PC-9 (cell line): ENCODE measurements at places on chromosomes 12 and 14.

- H3K4me1 ChIP-seq, result no peaks in the 10 kb centered on the region
- H3K4me3 ChIP-seq, result no peak overlapping the region
- no peak overlapping the region for H3K27ac ChIP-seq
Observed at GRCh38 chr14:51310505-51310944, 70.5 kb downstream of the TMX1 start.

DNA sequence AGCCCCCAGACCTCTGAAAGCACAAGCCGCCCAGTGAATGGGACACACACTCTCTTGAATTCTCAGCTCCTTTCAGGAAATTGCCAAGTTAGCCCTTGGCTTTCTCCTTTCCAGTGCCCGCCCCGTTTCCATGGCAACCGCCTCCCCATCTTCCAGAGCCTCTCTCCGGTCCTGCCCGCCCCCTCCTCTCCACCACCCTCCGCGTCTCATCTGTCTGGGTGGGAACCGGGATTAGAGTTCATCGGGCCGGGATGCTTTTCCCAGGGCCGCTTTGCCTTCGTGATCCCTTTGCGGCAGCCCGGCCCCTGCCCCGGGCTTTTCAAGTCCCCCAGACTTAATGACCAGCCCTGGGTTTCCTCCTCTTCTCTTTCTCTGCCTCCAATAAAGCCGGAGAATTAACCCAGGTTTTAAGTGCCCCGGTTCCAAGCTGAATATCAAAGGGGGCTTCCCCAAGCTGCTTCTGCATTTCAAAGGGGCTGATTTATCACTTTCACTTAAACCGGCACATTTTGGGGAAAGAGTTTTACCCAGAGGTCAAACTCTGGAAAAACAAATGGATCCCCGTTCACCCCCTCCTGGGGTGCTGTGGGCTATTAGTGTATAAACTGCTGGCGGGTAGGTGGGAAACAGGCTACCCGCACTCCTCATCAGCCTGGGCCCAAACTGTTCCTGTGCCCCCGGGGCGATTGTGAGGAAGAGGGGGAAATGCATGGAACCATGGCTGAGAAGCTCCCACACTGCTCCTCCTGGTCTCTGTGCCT lies 101.7 kb downstream of the ZFP36L1 start:
- H3K27ac ChIP-seq, result no peak overlapping the region
- H3K27me3 ChIP-seq, result no peaks in the 10 kb centered on the region
- H3K36me3 ChIP-seq, result no peaks in the 10 kb centered on the region
- DNase-seq, result no peak

- DNase-seq, result no peak
- H3K4me3 ChIP-seq, result no peak overlapping the region
- no peaks in the 10 kb centered on the region for H3K4me1 ChIP-seq
- H3K36me3 ChIP-seq, result no peaks in the 10 kb centered on the region
- H3K27ac ChIP-seq, result no peak overlapping the region
Observed at GRCh38 chr14:100788942-100789341, 37.0 kb upstream of the MEG3 start.

DNA sequence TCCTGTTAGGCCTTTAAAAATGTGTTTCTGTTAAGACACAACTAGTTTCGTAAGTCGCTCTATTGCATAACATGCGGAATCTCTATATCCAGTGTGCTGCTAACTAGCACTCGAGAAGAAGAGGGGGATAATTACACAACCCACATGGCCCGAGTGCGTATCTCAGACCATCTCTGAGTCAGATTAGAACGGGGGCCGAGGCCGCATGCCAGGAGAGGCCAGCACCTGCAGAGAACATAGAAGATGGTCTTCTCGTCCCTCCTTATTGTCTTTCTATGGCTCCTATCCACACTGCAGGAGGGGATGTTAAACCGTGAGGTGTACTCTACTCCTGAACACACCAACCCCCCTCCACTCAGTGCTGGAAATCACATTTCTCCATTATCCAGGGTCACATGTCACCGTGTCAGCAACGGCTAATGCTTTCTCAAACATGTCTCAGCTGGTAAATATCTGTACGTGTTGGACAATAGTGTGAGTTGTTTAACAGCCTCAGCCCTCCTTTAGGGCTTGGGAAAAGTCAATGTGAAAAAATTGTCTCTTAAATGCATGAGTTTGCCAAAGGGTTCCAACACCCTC lies 56.3 kb downstream of the CCDC88C start:
- H3K36me3 ChIP-seq, result no peaks in the 10 kb centered on the region
- no peaks in the 10 kb centered on the region for H3K27me3 ChIP-seq
- peak overlapping the region; percentile 65 for H3K27ac ChIP-seq
- peak; percentile 94 for DNase-seq
- H3K4me1 ChIP-seq, result peaks cover 26% of the 10 kb centered on the region

DNA sequence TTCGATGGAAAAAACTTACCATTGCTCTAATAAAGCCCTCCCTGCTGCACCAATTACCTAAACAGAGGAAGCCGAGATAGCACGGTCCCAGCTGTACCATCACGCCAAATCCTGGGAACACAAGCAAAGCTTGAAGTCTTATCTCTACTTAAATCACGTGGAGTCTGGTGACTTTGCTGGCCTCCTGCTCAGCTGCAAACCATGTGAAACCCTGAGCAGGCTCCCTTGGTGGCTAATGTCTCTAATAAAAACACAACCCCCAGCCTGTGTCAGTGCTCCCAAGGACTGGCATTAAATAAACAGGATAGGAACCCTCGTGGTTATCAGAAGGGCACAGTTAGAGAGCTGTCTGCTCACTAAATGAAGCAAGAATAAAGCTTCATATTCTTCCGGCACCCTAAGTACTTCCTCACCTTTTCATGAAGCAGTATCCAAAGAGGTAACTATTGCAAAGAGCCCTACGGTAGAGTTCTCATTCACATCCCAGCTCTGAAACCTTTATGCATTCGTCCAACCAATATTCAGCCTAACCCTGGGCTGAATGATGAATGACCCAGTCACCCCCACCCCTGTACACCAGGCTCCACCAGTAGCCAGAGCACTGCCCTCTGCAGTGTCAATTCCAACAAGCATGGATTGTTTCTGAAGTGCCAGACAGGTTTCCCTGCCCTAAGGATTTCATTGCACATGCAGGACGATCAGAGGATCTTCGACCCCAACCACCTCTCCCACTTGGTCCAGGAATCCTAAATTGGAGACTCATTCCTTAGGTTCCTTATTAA lies 452.7 kb upstream of the TMPO start:
- H3K4me3 ChIP-seq, result no peak overlapping the region
- H3K36me3 ChIP-seq, result no peaks in the 10 kb centered on the region
- H3K27ac ChIP-seq, result no peak overlapping the region
- no peak for DNase-seq
- H3K4me1 ChIP-seq, result no peaks in the 10 kb centered on the region
- H3K27me3 ChIP-seq, result 0 out of 2 replicates have a peak, but pooled peaks cover 7% of the 10 kb centered on the region

DNA sequence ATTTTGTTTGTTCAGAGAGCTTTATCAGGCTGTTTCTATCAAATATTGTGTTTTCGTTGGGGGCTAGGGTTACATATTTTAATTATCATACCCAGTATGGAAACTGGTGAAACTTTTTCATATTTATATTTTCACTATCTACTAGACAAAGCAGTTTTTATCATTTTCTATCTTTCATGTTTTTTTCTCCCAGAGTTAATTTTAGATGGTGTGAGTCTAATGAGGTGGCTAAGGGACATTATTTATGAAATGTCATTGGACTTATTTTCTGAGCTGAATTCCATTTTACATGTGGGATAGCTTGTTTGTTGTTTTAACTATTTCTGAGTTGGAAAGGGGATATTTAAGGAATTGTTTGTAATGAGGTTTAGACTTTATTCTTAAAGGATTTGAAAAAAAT lies 100.3 kb downstream of the TMTC2 start:
- H3K4me3 ChIP-seq, result no peak overlapping the region
- no peaks in the 10 kb centered on the region for H3K27me3 ChIP-seq
- no peak for DNase-seq
- no peaks in the 10 kb centered on the region for H3K4me1 ChIP-seq
- no peaks in the 10 kb centered on the region for H3K36me3 ChIP-seq
